Activated naive CD4-positive, alpha-beta T cell (primary cell): ENCODE measurements at places on chromosomes 3 and 15.
A peak's percentile ranks its signal among the peaks of the same experiment; 100 is the strongest.

GRCh38 chr3:191328962-191329653 is at the start of gene CCDC50:
TSS of gene CCDC50 (plus strand) at chr3:191329394. CDS start at chr3:191329675, 281 bp downstream.
- no peak for DNase-seq

DNA sequence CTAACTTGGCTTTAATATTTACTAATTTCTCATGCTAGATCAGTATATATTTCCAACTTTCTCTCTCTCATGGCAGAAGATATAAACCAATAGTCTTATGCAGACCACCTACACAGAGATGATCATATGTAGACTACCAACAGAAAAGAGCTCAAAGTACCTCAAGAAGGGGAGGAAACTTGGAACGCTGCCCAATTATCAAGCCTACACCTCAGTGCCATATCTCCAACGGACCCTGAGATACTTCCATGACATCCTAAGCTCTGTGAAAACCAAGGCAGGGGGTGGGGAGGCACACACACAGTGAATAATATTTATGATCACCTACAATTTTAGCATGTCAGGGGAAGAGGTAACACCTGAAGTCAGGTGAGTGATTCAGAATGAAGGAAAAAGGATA is 100.6 kb downstream of the STAG1 start:
- DNase-seq: no peak

GRCh38 chr3:46545818-46546630 is 20.1 kb downstream of the LRRC2 start:
- DNase-seq: no peak

DNA sequence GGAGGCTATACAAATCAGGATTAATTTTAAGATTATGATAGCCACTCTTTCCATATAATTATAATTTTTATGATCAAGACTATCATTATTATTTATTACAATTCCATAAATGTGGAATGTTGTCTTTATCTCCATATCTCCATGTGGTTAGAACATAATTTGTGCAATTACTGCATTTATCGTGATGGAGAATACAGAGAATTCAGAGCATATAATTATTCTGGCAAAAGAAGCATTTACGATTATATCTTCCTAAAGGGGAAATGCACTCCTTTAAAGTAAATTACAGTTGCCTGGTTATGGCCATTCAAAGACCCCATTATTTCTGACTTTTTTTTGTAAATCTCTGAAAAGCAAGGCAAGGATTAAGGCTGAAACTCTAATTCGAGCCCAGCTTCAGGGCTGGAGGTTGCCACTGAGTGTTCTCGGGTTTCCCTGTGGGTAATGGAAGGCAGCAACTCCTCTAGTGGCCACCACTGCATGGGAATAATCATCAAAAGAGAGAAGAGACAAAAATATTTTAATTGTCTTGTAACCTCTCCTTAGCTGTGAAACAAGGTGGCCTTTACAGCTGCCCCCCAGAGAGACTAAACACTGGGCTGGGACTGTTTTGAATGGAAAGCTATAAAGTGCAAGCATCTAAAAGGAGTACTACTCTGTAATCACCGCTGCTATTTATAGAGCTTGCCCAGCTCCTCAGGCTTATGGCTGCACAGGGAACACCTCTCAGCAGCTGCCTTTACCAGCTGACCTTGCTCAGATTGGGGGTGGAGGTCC is 59.8 kb upstream of the PRTG start:
- no peak for DNase-seq

DNA sequence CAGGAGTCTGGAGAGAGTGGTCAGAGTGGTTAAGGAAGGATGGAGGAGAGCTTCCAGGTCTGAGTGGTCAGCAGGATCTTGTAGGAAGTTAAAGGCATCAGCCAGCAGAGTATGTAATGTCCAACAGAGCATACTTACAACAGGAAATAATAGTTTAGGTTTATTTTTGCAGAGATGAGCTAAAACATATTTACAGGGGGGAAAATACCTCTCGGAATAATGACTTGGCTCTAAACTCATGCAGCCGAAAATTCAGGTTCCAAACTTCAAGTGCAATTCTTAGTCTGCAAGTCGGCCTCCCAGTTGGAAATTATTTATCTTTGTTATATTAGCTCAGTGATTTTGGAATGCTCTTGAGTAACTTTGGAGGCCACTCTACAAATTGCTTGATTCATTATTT is 385.0 kb upstream of the C2CD4B start:
- no peak for DNase-seq

DNA sequence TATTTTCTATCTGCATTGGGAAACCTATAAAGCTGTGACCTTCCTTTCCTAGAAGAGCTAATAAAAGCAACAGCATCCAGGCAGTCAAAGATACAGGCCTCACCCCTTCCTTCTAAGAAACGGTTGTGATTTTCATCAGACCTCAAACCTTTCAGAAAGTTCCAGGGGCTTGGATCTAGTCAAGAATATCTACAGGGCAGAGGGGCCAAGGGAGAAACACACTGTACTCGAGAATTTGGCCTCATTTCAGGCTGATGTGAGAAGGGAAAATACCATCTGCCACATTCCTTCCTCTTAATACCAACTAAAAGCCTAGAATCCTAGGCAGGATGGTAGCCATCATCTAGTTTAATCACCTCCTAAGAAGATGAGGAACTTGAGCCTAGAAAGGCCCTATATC is 24.5 kb upstream of the BCL6 start:
- no peak for DNase-seq

- DNase-seq: no peak
Observed at GRCh38 chr3:184850201-184850600, 38.2 kb downstream of the VPS8 start.

DNA sequence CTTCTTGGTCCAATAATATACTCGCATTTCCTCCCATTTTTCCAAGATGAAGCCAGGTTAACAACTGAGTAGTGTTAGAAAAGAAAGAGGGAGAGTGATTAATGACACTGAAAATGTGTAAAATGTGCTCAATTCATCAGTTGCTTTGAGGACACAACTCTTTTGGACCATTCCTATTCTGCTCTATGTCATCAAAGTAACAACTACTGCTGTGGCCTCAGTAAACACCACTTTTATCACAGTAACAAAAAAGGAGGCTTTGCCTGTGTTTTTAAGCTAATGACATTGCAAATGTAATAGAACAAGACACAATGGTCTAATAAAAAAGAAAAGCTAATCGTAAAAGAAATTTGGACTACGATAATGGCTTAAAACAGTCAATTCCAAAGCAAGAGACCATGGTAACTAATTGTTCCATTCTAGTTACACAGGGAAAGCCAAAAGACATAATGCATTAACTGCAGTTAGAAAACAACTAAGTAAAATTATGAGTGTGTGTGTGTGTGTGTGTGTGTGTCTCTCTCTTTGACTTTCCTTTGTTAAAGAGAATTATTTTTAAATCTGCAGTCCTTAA is 221.1 kb downstream of the MAGI1 start:
- no peak for DNase-seq

DNA sequence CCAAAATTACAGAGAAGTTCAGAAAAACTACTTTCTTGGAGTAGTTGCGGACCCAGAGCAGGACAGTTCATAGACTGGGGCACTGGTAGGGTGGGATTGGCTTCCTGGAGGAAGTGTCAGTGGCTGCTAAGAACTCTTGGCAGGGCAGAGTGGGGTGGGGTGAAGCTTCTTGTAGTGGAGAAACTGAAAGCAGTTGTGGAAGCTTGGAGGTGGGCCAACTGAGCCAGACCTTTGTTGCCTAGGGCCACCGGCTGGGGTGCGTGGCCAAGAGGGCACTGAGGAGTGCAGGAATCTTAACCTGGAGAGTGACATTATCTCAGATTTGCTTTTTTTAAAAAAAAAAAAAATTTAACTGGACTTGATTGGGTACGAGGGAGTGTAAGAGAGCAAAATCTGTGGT is 3.1 kb downstream of the KAT2B start:
- no peak for DNase-seq

DNA sequence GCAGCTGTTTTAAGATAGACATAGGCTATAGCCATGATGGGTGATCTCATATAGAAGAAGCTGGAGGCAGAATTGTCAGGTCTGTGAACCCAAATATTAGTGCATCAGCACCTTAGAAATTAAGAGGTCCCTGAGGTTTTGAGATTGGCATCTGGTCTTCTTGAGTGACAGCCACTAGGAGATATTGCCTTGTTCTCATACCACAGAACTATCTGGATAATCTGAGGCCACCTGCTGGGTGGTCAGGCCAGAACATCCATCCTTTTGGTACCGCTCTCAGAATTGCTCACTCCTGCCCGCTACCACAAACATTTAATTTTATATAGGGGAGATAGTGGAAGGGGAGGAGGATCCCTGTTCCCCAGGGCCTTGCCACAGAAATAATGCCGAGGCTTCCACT is 210.6 kb upstream of the ZPLD1 start:
- no peak for DNase-seq

GRCh38 chr3:141597931-141598330 is 111.1 kb downstream of the RASA2 start:
- no peak for DNase-seq

DNA sequence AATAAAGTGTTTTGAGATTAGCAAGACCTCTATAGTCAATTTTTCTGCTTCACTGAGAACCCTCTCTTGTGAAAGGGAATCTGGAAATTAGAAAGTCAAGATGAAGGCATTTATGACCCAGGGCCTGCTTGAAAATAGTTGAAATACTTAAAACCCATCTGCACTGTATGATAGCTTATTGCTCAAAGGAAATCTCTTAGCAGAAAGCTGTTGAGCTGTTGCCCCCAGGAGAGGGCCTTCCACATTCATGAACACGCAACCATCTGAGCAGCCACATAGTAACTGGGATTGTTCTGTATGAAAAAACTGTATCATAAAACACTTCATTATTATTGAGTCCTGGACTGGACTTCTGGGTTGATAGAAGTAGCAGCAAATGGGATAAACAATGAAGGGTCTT is 106.4 kb upstream of the PTX3 start:
- no peak for DNase-seq

DNA sequence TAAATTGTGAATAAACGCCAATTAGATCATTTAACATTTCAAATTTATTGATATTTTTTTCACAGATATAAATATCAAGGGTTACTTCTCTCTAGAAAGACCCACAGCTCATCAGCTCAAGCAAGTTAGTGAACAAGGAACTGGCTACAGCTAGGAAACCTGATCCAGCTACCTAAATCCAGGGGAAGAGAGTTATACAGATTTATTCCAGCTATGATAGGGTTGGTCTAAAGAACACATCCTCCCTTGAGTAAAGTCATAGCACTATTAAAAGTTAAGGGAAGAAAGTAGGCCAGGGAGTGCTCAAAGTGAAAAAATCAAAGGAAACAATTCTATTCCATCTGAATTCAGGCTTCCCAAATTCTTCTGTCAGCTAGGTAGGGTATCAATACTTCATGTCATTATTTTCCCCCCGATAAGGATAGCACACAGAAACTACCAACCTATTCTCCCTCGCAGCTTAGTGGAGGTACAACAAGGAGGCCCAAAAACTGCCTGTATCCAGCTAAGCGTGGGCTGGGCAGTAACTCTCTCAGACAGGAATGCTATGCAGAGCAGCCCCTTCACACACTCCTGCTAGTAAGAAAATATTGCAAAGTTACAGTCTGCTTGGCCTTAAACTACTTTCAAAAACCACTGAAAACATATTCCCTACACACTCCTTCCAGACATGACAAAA is 44.0 kb downstream of the DCUN1D1 start:
- DNase-seq: no peak

GRCh38 chr3:13015286-13016082 is 57.7 kb downstream of the IQSEC1 start:
- DNase-seq: no peak

- no peak for DNase-seq
Observed at GRCh38 chr3:65005486-65005885, 317.7 kb upstream of the ADAMTS9 start.

DNA sequence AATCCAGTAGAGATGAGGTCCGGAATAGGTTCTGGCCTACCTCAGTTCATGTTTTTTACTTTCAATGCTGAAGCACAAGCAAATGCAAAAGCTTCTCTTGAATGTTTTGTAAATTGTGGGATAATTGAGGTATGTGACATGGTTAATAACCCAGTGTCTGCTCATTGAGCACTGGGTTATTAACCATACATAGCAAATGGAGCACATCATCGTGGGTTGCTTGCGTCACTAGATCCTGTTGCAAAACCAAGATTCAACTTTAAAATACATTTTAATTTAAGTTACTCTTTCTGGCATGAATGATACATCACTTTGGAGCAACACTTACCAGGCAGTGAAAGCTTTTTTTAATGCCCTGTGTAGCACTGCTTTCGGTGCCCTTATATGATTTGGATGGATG is 165.6 kb downstream of the IGF1R start:
- DNase-seq: no peak

DNA sequence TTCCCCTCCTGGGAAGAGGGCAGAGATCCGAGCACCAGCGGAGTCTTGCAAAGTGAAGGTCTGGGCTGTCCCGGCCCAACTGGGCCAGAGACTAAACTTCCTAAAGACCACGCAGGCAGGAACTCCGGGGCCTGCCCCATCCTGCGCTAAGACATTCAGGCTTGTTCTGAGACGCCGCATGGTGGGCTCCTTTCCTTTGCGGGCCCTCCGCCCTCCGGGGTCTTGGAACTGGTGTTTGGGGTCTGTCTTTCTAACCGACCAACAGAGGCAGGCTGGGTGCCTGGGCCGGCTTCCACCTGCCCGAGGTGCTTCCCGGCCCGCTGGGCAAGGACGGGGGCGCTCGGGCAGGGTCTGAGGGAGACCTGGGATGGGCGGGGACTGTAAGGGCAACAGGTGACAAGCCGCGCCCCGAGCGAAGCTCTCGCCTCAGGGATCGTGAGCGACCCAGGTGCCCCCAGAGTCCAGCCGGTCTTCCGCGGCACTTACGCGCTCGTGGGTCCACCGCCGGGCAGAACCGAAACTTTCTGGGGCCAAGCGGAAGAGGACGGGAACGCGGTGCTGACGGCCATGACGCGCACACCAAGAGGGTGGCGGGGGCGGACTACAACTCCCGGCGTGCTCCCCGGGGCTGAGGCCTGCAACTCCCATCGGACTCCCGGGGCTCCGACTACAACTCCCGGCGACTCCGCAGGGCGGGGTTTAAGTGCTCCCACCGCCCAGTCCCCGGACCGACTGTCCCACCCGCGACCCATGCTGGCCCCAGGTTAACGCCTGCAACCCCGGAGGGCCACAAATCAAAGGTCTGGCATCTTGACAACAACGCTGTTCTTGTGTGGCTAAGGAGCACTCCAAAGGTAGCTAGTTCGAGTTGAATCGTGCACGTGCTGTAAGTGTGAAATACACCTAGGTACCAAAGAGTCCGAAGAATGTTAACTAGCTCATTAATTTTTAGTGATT is at the start of gene FYCO1:
Gene FYCO1 (minus strand): TSS at position 589 of the 957 bp plus-strand sequence. CDS start 10,914 bp downstream, outside the sequence.
- DNase-seq: peak; percentile 65

DNA sequence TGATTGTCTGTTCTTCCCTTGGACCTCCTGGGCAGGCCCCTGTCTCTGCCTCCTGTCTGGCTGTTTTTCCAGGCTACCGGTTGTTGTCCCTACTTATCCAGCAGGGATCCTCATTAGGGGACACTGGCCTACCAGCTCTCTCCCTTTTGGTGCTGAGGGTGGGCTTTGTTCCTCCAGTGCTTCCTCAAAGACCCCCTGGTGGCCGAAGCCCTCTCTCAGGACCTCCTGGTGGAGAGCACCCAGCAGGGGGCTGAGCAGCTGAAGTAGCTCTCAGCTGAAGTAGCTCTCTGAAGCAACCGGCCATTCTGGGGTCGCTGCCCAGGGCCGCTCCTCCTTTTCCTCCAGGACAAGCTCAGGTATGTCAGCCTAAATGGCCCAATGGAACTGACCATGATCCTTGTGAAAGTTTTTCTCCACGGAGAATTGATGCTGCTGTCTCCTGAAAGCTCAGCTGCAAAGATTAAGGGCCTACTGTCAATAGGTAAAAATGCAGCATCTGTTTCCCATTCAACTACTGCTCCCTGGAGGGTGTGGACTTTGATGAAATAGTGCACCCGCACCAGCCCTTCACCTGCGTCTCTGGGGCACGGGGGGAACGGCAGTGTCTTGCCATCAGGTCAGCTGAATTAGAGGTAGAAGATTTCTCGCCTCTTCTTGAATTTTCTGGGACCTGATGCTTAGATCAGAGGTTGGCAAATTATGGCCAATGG is 27.6 kb downstream of the ARNT2 start:
- no peak for DNase-seq
